ENCODE measurements at places on chromosomes 4 and X.
A peak's percentile ranks its signal among the peaks of the same experiment; 100 is the strongest.

DNA sequence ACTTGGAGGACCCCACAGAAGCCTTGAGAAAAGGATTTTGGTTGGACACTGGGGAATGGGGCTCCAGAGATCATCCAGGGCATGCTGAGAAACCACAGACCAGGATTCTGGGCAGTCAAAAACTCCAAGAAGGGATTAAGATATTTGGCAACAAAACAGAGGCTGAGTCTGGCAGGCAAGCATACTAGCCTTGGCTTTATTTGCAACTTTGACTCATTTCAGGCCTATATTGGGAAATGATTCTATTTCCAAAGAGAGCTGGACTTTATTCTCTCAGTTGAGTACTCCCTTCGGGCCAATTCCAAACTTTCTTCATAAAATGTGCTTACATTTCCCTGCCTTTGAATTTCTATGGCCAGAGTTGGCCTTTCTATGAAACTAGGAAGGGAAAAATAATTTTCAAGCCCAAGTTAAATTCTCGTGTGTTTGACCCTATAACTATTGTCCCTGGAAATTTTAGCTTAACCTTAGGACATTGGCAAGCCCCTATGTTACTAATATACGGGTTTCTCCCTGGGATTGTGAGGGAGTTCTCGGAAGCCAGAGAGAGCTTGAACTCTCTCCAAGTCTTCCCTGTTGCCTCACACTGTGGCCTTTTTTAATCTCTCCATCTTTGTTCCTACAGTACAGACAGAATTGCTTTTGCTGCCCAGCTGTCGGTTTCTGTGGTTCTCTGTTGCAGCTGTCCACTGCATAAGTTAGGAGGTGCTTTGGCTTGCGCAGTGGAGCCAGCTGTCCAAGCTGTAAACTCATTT is 112.6 kb upstream of the FAM9A start:
- DNase-seq, result no peak

GRCh38 chr4:148056879-148057278 is 325.0 kb downstream of the ARHGAP10 start:
- peak; percentile 74 for DNase-seq

- no peak for DNase-seq
Observed at GRCh38 chr4:66955784-66956183, 589.5 kb downstream of the CENPC start.

DNA sequence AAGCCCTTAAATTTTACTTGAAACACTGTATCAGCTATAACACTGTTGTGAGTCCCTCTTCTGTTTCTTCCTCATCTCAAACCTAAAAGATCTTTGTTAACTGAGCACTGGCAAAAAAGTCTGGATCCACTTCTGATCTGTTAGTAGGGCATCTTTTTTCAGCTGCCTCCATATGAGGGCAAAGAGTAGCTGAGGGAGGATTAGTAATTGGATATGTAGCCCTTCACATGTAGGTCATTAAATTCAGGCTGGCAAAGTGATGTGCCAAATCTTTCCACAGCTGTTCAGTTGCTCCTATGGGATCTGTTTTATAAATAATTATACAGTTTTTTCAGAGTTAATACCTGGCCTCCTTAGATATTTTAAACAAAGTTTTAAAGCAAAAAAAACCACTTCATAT is 1.1 kb upstream of the TRMT10A start:
- DNase-seq, result no peak

DNA sequence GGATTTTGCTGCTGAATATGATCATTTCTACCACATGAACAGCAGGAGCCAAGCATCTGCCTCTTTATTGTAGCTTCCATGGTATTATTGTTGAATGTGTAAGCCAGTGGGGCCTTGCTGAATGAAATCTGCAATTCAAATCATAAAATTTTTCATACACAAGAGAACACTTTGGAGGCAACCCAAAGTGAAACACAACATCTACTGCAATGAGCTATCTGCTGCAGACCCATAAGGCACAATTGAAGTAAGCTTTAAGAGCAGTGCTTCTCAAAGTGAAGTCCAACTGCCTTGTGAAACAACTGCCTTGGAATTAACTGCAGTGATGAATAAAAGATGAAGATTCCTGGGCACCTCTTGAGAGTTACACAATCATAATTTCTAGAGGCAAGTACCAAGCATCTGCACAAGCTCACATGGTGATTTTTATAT is 626.3 kb upstream of the INTU start:
- no peak for DNase-seq

GRCh38 chr4:38867478-38868058 is at the start of gene FAM114A1:
FAM114A1 (plus strand) TSS chr4:38867806; CDS start chr4:38878079, 10,273 bp downstream.
- peak; percentile 22 for DNase-seq

- peak; percentile 29 for DNase-seq
Observed at GRCh38 chr4:121070696-121071639, 1.4 kb downstream of the NDNF start.

- DNase-seq, result no peak
Observed at GRCh38 chr4:7777871-7778509, 161.7 kb downstream of the AFAP1 start.

All from activated naive CD4-positive, alpha-beta T cell treated with Interleukin-2 at 50 U/mL for 16 hours (primary cell).